ENCODE measurements at places on chromosomes 3 and 15.

- DNase-seq = no peak
Observed at GRCh38 chr3:126837773-126838172, 133.7 kb downstream of the CHCHD6 start.

DNA sequence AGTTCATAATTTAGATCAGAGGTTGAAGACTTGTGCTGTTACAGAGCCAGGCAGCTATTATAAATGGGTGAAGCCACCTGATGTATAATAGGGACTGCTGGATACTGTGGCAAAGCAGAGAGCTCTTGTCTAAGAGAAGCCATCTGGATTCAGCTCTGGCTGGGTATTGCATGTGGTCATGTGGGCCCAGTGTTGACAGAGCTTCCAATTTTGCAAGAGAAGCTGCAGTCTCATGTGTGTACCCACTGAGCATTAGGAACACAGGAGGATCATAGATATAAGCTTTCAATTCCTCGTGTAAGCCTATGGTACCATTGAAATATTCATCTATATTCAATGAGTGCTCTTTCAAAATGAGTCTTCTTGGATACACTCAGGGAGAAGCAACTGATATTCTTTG, 303.9 kb upstream of the SLCO3A1 start:
- no peak for DNase-seq

DNA sequence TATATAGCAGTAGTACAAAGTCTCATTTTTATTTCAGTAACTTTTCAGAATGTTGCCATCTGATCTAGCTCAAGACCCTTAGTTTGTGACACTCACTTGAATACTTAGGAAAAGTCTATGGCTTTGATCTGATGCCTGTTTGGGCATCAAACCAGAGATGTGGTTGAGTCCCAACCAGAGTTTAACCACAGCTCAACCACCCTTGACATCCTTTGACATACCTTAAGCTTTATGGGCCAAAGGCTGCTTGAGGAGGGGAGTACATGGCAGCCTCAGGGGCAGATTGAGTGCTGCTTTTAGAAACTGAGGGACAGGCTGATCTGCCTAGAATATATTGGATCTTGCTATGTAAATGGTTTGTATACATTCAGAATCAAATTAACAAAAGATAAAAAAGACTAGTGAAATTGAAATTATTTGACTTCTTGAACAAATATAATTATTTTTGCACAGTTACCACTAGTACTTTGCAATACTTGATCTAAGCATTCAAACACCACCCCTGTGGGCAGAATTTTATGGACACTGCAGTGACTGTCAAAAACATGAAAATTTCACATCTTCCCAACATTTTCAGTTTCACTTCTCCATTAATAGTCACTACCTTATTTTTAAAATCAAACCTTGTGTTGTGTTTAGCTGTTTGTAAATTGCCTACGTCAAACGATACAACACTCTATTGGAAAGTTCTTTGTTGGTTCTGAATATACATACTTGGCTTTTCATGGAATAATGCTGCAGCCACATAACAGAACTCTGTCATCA, 199.8 kb downstream of the UBE2E2 start:
- no peak for DNase-seq

DNA sequence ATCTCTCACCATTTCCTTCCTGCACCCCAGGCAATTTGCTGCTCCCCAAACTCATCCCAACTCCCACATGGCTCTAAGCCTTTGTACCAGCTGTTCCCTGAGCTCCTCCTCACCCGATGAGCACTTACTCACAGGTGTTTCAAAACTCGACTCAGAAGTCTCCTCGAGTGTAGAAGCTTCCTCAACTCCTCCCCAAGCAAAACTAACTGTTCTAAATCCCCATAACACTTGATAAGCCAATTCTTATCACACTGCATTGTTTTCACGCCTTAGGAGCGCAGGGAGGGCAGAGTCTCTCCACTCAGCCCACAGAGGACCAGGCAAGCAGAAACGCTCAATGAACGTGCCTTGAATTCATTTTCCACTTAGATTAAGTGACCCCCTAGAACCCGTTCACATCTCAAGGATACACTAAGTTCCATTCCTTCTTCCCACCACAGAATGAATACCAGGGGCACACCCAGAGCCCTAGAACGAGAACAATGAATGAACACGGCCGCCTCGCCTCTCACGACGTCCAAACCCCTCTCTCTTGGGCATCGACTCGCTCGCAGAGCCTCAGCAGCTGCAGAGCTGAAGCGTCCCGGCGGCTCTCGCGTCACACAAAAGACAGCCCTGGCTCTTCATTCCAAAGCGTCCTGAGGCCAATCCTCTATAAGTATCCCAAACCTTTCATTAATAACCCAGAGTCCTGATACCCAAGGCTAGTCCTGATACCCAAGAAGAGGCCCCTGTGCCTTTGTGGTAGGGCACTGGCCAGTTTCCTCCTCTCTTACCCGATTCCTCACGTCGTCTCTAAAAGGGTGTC, 1.1 kb downstream of the RAF1 start:
- peak; percentile 12 for DNase-seq

DNA sequence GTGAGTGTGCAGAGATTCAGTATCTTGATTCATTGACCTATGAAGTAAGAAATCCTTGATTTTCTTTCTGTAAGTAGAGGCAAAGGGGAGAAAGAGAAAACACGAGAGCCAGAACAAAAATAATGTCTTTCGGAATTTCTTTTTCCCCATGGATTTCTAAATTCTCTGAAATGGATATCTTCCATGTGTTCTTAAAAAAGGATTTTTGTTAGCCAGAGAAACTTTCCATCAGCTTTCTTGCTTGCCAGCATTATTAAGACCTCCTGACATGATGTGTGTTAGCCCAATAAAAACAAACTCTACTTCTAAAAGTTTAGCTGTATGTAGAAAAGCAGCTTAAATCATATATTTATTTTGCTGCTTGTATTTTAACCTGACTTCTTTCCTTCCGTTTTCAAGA, 122.3 kb upstream of the AADACL2 start:
- DNase-seq = no peak

- DNase-seq = no peak
Observed at GRCh38 chr3:177554895-177555759, 357.8 kb upstream of the TBL1XR1 start.

GRCh38 chr15:70262591-70263274, 165.0 kb upstream of the TLE3 start:
- DNase-seq = no peak

DNA sequence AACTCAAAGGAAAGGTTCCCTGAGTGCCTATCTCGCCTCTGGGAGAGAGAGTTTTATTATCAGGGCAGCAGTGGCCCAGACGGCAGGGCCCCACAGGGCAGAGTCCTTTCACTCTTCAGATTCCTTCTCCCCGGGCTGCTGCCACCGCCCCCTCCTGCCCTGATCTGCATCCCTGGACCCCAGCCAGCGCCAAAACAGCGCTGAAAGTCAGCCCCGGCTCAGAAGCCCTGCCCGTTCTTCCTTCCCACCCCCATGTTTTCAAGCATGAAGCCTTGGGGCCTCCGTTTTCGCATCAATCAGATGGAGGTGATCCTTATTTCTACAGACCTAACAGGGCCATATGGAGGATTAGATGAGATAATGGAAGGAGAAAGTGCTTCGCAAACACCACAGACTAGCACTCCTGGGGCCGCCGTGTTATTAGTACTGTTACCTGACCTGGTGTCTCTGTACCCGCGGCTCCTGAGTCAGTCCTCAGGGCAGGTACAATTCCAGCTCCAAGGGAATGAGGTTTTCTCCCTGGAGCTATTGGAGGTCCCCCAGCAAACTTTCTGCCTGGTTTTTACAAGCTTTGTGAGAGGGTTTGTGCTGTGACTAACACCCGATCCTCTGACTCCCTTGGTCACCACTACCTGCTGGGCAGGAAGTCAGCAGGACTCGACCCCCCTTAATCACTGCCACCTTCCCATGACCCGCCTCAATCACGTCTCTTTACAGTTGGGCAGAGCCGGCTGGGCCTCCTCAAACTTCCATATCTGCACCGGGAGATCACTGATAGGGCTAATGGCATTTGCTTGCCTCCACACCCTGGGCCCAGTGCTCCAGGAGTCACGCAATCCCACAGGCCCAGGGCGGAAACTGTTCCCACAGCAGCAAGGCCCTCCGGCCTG, 39.5 kb upstream of the TSEN2 start:
- DNase-seq = peak; percentile 90

- DNase-seq = no peak
Observed at GRCh38 chr3:60160822-60161748, 1090.2 kb downstream of the FHIT start.

- no peak for DNase-seq
Observed at GRCh38 chr3:186871403-186871924, 29.0 kb downstream of the ADIPOQ start.

- DNase-seq = no peak
Observed at GRCh38 chr3:129327510-129327909, 48.8 kb downstream of the HMCES start.

- no peak for DNase-seq
Observed at GRCh38 chr3:114566162-114566755, 272.4 kb downstream of the TIGIT start.

- DNase-seq = no peak
Observed at GRCh38 chr15:87633525-87633924, 623.0 kb downstream of the NTRK3 start.
